Parietal lobe (tissue), 2 donors: ENCODE measurements at places on chromosomes 7 and 10. TPM values are rescaled to one million over a fixed set of nuclear protein-coding genes. Genes with fewer than 3 reads are reported as not detected.

The OLAH gene
- not detected for total RNA-seq

The NMT2 gene
- 72.6 TPM for total RNA-seq

The WEE2 gene
- 1.3 TPM for total RNA-seq

The TMEM229A gene
- total RNA-seq, result 0.31 TPM

The WDFY4 gene
- total RNA-seq, result 0.94 TPM

The SPDYE16 gene
- not detected for total RNA-seq

The BLNK gene
- total RNA-seq, result 1.3 TPM

The PARP12 gene
- 7.5 TPM for total RNA-seq

The WBP1L gene
- 21.3 TPM for total RNA-seq
